Retina (tissue), 1 donor: ENCODE measurements at places on chromosomes 7 and 10.

DNA sequence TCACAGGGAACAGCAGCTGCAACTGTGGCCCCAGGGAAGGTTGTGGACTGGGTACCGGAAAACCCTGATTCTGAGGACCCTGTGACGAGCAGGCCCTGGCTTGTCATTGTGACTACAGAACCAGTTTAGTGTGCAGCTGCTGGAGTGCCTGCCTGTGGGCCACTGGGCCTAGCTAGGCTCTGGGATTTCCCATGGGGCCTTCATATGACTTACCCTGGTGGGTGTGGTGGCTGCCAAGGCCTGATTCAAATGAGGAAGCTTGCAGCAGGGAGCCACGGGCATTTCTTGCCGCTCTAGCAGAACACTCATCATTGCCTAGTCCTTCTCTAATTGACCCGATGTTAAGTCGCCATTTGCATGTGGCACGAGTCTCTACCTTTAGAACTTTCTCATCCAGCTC lies 14.7 kb upstream of the CAMK2G start:
- DNase-seq, result no peak

DNA sequence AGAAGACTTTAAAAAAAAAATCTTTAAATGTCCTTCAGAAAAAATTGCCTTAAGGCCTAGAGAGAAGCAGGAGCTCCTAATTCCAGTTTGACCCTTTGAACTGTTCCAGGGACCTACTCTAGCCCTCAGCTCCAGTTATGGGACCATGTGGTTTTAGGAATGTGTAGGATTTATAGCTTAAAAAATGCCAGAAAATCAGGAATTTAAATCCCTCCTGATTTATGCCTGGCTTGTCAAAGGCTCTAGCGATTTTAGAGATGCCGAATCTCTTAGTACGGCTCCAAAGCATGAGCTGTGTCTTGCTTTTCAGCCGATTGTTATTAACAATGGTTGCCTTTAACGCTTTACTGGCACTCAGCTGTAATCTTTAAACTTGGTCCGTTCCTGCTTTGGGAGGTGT lies 130.6 kb upstream of the NPVF start:
- DNase-seq, result no peak

- no peak for DNase-seq
Observed at GRCh38 chr7:100093925-100094486, 5.2 kb downstream of the COPS6 start.

DNA sequence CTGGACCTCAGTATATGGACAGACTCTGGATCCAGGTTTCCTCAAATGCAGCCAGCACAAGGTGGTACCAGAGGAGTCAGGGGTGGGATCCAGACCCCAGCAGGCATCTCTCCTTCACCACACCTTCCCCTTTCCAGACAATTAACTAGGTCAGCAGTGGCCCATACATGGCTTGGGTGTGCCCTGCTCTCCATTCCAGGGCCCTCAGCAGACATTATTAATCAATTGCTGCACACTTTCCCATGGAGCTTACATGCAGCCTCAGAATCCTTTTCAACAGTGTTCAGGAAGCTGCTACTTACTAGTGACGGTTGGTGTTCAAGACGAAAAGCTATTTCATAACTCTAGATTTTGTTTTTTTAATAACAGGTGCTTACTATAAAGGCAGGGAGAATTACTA lies 6.0 kb downstream of the COL13A1 start:
- DNase-seq, result no peak

GRCh38 chr10:86728056-86728455 lies 28.4 kb upstream of the BMPR1A start:
- DNase-seq, result no peak

- DNase-seq, result peak; percentile 64
Observed at GRCh38 chr7:29319719-29320521, 125.3 kb downstream of the CHN2 start.

- peak; percentile 37 for DNase-seq
Observed at GRCh38 chr10:77036993-77037734, 600.4 kb downstream of the KCNMA1 start.

- no peak for DNase-seq
Observed at GRCh38 chr7:22393913-22394729, 37.2 kb upstream of the RAPGEF5 start.

GRCh38 chr10:70598857-70599295 lies 3.7 kb downstream of the PRF1 start:
- DNase-seq, result no peak

DNA sequence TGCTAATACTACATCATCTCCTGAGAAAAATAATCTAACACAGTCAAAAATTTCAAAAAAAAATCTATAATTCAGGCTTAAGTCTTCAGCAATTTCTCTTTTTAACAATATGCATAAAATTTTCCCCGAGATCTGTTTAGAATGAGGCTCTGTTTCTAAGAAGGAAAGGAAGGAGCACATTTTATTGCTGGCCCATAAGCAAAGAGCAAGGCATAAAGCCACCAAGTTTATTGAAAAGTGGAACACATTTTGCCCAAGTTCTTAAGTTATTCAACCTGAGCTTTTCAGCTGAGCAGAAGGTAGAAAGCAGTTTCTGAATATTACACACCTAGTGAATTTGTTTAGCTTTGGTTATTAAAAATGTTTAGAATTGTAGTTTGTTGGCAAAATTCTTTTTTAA lies 73.9 kb downstream of the AGMO start:
- DNase-seq, result no peak
